COLO829 (cell line): ENCODE measurements at places on chromosomes 2 and 18.

- no peak for DNase-seq
Observed at GRCh38 chr2:101058386-101058785, 56.3 kb downstream of the RPL31 start.

DNA sequence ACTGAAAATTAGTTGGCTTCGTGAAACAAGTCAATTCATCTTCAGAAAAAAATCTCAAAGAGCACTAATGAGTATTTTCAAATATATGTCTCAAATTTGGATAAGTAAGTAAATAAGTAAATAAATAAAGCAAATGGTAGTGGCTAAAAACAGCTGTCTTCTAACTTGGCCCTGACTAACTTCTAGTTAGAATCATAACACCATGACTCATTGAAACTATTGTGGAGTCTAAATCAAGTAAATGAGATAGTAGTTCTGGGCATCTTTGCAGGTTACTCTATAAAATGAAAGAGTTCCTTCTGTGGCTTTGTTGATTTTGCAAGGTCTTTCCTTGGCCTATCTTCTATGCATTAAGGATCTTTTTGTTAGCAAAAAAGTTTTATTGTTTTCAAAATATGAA lies 110.7 kb downstream of the SLC8A1 start:
- no peak for DNase-seq

DNA sequence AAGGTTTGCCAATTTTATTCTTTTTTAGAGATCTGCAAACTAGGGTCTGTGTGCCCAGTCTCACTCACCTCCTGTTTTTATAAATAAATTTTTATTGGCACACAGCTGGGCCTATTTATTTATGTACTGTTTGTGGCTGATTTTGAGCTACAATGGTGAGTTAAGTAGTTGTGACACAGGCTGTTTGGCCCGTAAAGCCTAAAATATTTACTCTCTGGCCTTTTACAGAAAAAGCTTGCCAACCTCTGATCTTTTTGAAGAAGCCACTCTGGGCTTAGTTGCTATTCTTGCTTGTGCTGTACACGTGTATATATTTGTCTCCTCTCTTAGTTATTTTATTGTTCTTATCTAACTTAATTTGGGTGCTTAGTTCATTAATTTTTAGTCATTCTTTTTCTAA lies 14.5 kb downstream of the NAB1 start:
- no peak for DNase-seq

GRCh38 chr2:27929916-27930486 lies 39.5 kb downstream of the BABAM2 start:
- no peak for DNase-seq

- no peak for DNase-seq
Observed at GRCh38 chr2:238847841-238848690, at the start of gene TWIST2. TSS of gene TWIST2 (plus strand) at chr2:238848085. CDS start at chr2:238848216, 131 bp downstream.

DNA sequence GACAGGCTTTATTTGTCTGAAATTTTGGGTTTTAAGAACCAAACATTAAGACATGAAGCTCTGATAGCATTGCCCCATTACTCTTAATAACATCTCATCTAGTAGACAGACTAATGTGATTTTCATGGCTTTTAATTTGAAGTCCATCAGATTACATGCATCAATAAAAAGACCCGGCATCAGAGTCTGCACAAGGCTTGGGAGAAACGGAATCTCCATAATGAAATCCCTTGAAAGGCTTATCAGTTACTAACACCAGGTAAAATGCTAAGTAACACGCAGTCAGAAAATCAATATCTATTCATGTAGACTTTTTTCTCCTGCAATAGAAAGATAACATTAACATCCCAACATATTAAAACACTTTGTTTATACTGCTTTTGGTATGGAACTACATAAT lies 1485.2 kb upstream of the DDX18 start:
- no peak for DNase-seq
